ENCODE measurements at places on chromosomes 7 and 10. TPM values are rescaled to one million over a fixed set of nuclear protein-coding genes. Genes with fewer than 3 reads are reported as not detected.

Gene C7orf57
- total RNA-seq: 1.3 TPM

Gene ATRNL1
- total RNA-seq: 468 TPM

Gene PLA2G12B
- total RNA-seq: not detected

Gene NANOS1
- total RNA-seq: 2.8 TPM

Gene GATA3
- total RNA-seq: not detected
